ENCODE measurements at places on chromosomes 16 and 17.

DNA sequence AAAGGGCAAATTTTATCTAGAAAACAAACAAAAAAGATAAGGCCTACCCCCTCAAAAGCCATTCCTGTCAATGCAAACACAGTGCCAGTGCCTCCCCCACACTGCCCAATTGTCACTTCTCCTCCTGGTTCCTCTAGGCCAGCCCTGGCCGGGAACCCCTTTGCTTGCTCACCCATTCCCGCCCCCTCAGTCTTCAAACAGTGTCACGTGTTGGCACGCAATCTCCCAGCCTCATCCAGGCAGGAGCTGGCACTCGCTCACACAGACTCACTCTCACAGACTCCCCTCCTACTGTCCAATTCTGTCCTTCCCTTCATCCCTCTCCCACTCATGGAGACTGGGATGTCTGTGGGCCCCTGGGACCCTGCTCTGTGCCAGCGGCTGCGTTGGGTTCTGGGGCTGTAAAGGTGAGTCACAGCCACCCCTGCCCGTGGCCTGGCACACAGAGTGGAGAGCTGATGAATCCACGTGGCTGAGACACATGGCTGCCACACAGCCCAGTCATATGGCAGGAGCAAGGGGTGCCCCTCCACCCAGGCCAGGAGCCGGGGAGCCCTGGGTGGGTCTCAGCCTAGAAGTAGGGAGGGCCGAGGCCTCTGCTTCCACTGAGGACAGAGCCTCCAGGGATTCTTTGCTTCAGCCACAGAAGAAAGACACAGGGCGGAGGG, 54.8 kb downstream of the VAC14 start:
- DNase-seq = peak; percentile 26

GRCh38 chr17:63611354-63611753, 10.7 kb downstream of the TACO1 start:
- peak; percentile 10 for DNase-seq

DNA sequence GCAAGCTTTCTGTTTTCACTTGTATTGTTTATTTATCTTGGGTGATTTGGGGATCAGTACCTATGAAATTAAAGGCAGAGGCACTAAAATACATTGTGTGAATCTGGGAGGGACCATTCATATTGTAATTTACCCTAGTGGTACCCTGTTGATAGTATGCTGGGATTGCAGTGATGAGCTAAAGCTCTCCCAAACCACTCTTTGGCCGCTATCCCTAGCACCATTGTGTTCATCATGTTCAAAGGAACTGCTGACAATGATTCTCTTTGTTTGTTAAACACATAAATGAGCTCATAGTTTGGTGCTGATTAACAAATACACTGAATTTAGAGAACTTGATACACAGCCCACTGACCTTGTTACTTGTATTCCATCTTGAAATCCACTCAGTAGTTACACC, 1469.8 kb downstream of the CDH11 start:
- DNase-seq = no peak

GRCh38 chr16:12344577-12345343, 368.2 kb downstream of the SNX29 start:
- DNase-seq = no peak

- no peak for DNase-seq
Observed at GRCh38 chr17:81337476-81337879, 42.4 kb upstream of the SLC38A10 start.

All from stimulated activated naive CD8-positive, alpha-beta T cell treated with anti-CD3 and anti-CD28 coated beads, Interleukin-15, amount 100 ng/mL, for 72 hours (primary cell).